ENCODE measurements at places on chromosomes 5 and 9.
A peak's percentile ranks its signal among the peaks of the same experiment; 100 is the strongest.

- DNase-seq = no peak
These were observed 322.6 kb upstream of the ACTBL2 start for GRCh38 chr5:57805170-57805569.

- DNase-seq = no peak
These were observed 87.2 kb upstream of the NEURL1B start for GRCh38 chr5:172553903-172554302.

DNA sequence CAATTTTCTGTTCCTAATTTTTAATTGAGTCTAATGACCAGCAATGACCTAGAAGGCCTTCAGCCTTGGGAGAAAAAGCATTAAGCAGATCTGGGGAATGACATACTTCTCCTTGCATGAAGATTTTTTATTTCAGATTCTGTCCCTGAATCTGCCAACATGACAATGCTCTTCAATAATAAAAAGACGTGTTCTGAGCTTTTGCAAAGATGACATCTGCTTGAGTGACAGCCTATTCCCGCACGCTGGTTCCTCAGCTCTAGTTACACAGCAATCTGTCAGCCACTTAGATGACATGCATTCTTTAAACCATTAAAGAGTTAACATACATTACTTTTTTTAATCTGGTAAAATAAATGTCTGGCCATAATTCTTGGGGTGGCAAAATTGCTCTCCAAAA, 129.3 kb upstream of the CDH6 start:
- DNase-seq = no peak

DNA sequence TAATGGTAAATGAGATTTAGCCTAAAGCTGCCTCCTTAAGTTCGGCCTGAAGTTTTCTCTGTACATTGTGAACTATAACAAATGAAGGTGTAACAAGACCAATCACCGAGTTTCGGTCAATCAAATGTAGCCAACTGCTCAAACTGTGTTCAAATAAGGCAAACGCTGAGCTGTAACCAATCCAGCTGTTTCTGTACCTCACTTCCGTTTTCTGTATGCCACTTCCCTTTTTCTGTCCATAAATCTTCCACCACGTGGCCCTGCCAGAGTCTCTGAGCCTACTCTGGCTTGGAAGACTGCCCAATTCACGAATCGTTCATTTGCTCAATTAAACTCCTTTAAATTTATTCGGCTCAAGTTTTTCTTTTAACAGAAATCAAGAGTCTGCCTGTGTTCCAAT, 193.5 kb upstream of the KLF9 start:
- no peak for DNase-seq

DNA sequence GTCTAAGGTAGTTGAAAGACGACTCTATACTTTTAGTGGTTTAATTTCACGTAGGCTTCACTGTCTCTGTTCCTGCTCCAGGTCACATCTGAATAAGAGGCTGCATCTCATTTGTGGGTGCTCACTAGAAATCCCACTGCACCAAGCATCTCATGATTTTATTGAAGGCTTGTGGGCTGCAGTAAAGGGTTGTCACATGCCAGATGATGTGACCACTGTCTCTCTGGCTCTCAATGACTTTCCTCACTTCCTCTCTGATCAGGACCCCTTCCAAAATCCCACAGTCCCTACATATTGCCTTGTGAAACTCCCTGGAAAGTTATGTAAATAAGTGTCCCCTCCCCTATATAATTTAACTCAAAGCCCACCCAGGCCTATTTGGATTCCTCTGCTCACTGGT, 8.9 kb upstream of the ZCCHC10 start:
- no peak for DNase-seq

DNA sequence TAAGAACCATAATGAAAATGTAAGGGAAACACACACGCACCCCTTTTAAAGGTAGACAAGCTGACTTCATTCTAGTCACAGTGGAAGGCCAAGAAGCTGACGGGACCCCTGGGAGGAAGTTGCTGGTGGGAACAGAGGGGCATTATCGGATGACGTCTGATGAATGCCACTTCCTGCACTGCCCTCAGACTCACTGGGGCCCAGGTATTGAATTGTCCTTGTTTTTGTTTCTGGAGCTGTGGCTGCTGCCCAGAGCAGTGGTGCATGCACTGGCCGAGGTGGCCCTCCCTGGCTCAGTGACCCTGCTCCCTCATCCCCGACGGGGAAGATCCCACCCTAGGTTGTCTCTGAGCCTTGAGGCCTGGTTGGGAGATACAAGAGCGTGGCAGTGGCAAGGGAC, 15.3 kb upstream of the RPL26L1 start:
- no peak for DNase-seq

DNA sequence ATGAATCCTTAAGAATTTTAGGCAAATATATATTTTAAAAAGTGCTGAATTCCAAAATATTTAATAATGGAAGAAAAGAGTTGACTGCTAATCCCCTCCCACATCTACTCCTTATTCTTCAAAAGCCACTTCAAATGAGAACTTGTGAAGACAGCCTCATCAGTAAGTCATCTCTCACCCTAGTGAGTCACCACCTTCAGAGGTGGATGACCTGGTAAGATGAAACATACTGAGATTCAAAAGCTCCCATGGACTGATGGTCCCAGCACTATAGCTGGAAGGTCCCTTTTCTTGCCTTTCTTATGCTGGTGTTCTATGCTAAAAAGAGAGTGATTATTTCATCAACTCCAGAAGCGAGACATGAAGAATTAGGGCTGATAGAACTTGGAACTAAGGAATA, 37.8 kb upstream of the SPDL1 start:
- no peak for DNase-seq

DNA sequence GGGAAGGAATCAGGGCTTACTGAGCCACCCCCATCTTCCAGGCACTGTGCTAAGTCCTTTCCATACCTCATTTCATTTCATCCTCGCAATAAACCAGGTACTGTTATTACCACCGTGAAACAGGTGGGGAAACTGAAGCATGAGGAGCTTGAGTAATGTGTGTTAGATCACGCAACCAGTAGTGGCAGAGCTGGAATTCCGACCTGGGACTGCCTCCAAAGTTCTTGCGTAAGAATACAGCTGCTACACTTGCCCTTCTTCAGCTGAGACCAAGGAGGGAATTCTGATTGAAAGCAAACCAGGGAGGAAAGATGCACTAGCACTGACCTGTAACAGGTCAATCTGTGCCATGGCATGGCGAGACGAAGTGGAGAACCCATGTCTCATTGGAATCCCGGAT, 113.4 kb upstream of the MSX2 start:
- DNase-seq = no peak

GRCh38 chr5:10354048-10354872, 765 bp downstream of the MARCHF6 start:
- no peak for DNase-seq

GRCh38 chr5:124452412-124452811, 294.0 kb downstream of the ZNF608 start:
- DNase-seq = no peak

DNA sequence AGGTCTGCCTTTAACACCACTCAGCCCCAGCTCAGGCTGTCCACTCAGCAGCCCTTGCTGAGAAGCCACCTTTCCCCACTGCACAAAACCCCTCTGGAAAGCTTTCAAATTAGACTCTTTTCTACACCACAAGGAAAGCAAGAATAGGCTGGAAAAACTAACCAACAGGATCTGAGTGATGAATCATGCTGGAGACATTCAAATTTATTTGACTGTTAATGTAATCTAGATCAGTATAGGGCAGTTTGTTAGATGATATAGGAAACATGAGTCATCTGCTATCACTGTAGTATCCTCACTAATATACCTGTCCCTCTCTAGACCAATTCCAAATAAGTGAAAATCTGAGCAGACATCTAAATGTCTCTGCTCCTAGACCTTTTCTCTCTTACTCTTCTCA, 127.8 kb upstream of the PAM start:
- no peak for DNase-seq

DNA sequence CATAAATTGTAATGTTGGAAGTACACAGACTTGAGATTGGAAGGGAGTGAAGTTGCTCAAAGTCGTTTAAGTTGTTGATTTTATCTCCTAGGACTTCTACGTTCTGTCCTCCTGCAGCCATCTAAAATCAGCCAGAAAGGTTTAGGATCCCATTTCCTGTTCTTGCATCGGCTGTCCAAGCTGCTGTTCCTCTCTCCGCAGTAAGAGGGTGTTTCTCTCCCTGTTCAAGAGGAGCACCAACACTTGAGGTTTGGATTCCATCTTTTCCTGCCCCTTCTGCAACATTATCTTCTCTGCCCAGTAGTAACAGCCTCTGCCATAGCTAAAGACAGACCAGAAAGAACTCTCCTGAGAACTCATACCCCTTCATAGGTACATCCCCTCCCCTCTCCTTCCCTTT, 373.4 kb downstream of the GADD45G start:
- peak; percentile 50 for DNase-seq

DNA sequence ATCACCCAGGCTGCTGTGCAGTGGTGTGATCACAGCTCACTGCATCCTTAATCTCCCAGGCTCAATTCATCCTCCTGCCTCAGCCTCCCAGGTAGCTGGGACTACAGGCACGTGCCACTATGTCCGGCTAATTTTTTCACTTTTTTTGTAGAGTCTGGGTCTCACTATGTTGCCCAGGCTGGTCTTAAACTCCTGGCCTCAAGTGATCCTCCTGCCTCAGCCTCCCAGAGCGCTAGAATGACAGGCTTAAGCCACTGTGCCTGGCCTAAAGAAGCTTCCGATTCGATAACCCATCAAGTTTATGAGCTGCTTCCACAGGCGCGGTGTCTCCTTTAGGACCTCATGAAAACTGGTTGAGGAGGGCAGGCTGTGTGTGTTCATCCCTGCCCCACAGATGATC, 16.2 kb downstream of the COL27A1 start:
- DNase-seq = no peak

- DNase-seq = no peak
These were observed 92.3 kb downstream of the PTCD2 start for GRCh38 chr5:72412283-72413055.

- DNase-seq = no peak
These were observed 8.5 kb downstream of the PCDH12 start for GRCh38 chr5:141949511-141949910.

- no peak for DNase-seq
These were observed 9.1 kb downstream of the FBP2 start for GRCh38 chr9:94584555-94584954.

DNA sequence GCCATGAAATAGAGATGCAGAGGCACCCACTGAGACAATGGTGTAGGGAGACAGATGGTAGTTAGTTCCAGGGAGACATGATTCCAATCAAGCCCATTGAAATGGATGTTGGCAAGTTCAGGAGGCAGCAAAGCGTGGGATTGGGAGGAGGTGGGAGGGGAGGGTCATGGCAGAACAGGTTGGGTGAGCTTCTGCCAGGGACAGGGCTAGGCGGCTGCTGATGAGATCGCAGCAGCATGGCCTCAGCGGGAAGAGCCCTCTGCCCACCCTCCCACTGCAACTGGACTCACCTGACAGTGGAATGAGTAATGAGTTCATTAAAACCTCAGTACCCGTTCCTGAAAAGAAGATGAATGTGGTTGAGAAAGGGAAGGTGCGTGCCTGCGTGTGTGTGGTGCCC, 418.2 kb downstream of the CDK5RAP2 start:
- DNase-seq = no peak

GRCh38 chr5:14413331-14413750, 168.3 kb upstream of the OTULINL start:
- no peak for DNase-seq

GRCh38 chr5:90353254-90353653, 56.3 kb downstream of the CETN3 start:
- no peak for DNase-seq

DNA sequence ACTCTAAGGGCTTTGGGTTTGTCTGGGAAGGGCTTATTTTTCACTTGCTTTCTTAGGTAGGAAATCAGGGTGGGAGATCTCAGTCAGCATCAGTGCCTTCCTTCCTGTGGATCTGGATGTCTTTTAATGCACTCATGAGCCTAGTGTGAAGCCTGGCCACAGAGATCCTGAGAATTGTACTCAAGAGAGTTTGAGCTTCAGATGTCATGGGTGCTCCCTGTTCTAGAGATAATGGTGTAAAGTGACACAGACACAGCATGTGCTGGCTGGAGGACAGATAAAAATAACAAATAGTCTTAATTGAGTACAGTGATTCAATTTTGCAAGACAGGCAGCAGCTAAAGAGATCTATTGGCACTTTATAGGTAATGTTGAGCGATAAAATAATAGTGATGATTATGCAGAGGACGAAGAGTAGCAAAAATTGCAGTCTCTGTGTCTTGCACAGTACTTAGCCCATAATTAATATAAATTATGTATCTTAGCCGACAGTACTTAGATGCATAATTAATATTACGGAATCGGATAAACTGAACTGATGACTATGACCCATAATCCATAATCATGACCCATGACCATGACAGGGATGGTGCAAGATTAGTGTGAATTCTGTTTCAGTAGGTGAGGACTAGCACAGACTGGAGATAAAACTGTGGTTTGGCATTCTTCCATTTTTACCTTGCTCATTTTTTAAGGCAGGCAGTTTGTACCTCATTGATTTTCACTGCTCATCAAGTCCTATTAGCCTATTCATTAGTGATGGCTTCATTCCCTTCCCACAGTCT, 408.7 kb upstream of the PIK3R1 start:
- DNase-seq = no peak

- no peak for DNase-seq
These were observed 449.0 kb downstream of the CYLC2 start for GRCh38 chr9:103444176-103444575.

DNA sequence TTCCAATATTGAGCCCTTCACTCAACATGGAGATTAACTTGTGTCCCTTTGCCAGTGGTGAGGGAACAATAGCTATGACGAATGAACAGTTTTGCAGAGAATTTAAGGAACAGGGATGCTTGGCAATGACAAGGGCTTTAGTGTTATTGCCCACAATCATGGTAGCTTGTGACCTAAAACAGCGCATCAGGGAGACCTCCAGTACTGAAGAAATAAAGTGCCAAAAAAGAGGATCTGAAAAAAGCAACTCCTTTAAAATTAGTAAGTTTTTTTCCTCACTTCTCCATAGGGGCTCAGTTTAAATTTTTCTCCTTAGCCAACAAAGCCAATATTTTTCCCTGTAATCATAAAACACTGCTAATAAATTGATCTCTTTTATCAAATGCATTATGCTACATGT, 41.8 kb upstream of the PAM start:
- DNase-seq = no peak

DNA sequence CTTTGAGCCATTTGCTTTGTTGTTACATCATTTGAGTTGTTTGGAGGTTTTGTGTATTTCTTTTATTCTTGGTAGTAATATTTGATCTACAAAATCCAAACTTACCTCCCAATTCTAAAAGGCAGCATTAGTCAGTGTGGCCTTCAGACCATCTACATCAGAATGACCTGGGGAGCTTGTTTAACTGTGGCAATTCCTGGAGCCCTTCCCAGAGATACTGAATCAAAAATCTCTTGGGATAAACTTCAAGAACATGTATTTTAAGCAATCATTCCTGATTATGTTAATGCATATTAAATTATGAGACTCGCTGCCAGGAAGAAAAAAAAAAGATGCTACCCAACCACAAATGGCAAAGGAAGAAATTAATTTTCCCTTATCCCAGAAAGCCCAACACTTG, 268.9 kb upstream of the PDE4D start:
- no peak for DNase-seq

Measured in HuH-7.5 (cell line).